ENCODE measurements at places on chromosomes 3 and 15. TPM values are rescaled to one million over a fixed set of nuclear protein-coding genes. Genes with fewer than 3 reads are reported as not detected.

Gene ZPLD1
- polyA plus RNA-seq: not detected

Gene SLC35A5
- 38.6 TPM for polyA plus RNA-seq

Gene SERF2
- polyA plus RNA-seq: 999 TPM

Gene AGBL1
- not detected for polyA plus RNA-seq

Gene AMIGO3
- polyA plus RNA-seq: 13.1 TPM

Gene TIGIT
- polyA plus RNA-seq: 0.02 TPM

Gene SERINC4
- polyA plus RNA-seq: 0.14 TPM

Gene HTR3E
- polyA plus RNA-seq: not detected

Gene GOLGA8S
- polyA plus RNA-seq: 0.05 TPM

Gene MYEF2
- polyA plus RNA-seq: 14.3 TPM

Gene SEMA5B
- polyA plus RNA-seq: 18.8 TPM

Gene MEX3B
- 13.6 TPM for polyA plus RNA-seq

Gene ZBTB47
- polyA plus RNA-seq: 2.8 TPM

Gene GABRR3
- not detected for polyA plus RNA-seq

Gene PDZRN3
- polyA plus RNA-seq: 4.2 TPM

Gene MUSTN1
- polyA plus RNA-seq: 3.0 TPM

Gene LMAN1L
- not detected for polyA plus RNA-seq

Gene GOLGA8R
- polyA plus RNA-seq: not detected

Gene RABL3
- 4.4 TPM for polyA plus RNA-seq

Gene ROBO2
- polyA plus RNA-seq: 1.5 TPM

Gene DNAH12
- polyA plus RNA-seq: not detected

Gene IGSF10
- polyA plus RNA-seq: 0.59 TPM

Measured in H1 (cell line).